ENCODE measurements at places on chromosomes 3 and 15.

DNA sequence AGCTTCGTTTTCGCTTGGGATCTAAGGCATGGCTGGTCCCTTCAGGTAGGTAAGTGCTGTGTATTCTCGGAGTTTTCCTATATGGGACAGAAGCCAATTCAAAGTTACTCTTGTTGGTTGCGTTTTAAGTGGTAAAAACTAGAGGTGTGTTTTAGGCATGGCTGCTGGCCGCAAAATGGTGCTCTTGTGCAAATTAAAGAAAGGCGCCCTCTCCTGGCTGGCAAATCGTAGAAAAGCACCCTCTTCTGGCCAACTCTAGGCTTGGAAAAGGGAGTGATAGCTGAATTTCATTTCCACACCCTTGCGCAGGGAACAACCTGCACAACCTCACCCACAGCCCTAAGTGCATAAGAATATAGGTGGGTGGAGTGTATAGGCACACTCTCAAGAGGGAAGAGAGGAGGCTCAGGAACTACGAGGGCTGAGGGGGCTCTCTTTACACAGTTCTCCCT is 23.5 kb downstream of the DRD3 start:
- DNase-seq: no peak

DNA sequence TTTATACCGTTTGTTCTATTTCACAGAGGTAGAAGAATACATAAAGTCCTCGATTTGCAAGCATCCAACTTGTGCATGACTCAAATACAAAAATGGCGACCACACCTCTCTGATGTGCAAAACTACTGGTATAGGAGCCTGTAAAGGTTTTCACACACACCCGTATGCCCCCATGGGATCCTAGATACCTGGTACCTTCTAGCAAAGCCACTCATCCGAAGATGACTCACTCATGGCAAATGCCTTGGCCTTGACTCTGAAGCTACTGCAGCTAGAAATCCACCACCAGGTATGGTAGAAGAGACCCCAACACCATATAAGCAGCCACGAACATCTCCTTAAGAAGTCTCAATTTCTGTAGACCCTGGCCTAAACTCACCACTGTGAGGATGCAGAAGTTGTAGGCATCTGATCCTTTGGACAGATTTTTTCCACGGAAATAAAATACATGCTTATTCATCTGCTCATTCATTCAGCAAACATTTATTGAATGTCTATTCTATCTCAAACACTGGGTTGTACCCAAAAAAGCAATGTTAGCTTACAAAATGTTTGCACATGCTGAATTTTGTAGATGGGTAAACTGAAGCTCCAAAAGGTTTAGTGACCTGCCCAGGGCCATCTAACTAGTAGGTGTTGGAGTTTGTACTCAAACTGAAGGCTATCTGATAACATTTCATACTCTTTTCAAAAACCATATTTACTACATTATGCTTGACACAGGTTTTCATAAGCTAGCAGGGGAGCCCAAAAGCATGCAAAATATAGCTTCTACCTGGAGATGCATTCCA is 158.8 kb downstream of the RORA start:
- DNase-seq: no peak

DNA sequence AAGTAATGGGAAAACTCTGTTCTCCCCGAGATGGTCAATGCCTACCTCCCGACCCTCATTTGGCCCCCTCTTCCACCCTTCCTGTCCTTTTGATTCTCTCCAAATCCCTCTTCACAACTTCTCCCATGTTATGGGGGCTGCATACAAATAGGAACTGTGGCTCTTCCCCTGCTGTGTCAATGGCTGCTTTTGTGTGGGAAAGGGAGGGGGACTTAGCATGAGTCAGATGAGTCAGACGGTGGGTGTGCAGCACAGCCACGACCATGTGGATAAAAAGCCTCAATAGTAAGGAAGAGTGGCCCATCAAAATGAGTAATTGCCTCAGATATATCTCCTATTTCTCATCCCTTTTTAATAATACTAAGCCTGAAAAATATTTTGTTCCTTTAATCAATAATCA is 31.9 kb downstream of the SPATA16 start:
- no peak for DNase-seq

GRCh38 chr15:98937413-98938104 is 70.0 kb downstream of the PGPEP1L start:
- no peak for DNase-seq

DNA sequence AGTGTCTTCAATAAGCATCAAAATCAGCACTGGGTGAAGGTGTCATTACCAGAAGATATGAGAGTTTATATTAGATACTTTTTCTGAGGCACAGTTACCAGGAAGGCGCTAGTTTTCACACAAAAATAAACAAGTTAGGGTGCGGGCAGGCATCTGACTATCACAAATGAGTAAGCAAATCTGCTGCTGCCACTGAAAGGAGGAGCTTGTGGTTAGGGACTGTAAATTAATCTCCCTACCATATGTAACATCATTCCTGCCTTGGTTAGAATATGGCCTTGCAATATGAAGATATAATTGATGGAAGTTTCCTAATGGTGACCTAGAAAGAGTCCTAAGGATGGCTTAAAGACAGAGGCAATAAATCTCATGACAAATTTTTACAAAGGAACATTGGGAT is 19.5 kb upstream of the EID1 start:
- DNase-seq: no peak

GRCh38 chr15:95843241-95843910 is 487.1 kb upstream of the NR2F2 start:
- peak; percentile 50 for DNase-seq

DNA sequence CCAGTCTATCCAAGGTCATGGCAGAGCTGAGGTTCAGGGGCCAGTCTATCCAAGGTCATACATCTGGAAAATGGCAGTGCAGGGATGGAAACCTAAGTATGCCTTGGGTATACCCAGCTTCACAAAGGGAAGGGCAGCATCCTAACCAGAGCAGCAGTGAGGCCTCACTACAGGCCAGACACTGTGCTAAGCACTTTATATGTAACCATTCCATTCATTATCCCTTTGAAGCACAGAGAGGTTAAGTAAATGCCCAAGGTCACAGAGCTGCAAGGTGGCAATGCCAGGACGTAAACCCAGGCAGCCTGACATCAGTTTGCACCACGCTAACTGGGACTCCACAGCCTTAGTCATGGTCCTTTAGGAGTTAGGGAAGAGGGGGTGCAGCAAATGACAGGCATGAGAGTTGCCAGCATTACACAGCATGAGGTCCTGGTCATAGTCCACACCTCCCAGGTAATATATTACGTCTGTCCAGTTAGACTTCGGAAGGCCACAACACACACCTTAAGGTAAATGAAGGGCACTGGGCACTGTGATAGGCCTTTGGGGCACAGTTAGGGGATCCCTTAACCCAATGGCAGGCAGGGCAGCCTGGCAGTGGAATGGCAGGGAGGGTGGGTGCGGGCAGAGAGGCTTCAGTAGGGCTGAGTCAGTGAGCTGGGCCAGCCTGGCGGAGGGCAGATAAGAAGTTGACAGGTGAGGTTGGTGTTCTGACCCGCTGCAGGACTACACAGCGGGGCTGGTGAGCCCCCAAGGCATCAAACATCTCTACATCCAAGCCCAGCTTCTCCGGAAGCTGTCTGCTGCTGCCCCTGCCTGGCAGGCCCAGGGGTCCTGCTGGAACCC is 21.1 kb upstream of the CORO2B start:
- DNase-seq: no peak

DNA sequence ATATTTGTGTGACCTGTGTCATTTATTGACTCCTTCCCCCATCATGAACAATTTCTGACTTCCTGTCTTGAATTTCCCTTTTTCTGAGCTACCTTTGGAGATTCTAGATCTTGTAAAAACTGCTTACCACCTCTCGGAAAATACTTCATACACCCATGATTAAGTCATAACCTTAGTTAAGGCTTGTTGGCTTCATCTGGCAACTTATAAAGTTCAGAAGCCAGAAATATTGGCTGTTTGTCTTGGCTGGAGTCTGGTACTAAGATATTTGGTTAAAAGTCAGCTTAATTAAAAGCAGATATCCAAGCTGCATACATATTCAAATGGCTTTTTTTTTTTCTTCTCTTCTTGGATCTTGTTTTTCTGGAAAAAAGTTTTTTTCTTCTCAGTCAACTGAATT is 37.3 kb upstream of the B3GALNT1 start:
- no peak for DNase-seq

GRCh38 chr3:172711454-172711795 is 558 bp upstream of the NCEH1 start:
- no peak for DNase-seq

GRCh38 chr15:76837474-76837873 is 67.7 kb downstream of the SCAPER start:
- no peak for DNase-seq

DNA sequence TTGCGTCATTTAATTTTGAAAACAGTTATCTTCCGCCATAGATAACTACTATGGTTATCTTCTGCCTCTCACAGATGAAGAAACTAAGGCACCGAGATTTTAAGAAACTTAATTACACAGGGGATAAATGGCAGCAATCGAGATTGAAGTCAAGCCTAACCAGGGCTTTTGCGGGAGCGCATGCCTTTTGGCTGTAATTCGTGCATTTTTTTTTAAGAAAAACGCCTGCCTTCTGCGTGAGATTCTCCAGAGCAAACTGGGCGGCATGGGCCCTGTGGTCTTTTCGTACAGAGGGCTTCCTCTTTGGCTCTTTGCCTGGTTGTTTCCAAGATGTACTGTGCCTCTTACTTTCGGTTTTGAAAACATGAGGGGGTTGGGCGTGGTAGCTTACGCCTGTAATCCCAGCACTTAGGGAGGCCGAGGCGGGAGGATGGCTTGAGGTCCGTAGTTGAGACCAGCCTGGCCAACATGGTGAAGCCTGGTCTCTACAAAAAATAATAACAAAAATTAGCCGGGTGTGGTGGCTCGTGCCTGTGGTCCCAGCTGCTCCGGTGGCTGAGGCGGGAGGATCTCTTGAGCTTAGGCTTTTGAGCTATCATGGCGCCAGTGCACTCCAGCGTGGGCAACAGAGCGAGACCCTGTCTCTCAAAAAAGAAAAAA is 1.2 kb downstream of the B2M start:
- peak; percentile 53 for DNase-seq

DNA sequence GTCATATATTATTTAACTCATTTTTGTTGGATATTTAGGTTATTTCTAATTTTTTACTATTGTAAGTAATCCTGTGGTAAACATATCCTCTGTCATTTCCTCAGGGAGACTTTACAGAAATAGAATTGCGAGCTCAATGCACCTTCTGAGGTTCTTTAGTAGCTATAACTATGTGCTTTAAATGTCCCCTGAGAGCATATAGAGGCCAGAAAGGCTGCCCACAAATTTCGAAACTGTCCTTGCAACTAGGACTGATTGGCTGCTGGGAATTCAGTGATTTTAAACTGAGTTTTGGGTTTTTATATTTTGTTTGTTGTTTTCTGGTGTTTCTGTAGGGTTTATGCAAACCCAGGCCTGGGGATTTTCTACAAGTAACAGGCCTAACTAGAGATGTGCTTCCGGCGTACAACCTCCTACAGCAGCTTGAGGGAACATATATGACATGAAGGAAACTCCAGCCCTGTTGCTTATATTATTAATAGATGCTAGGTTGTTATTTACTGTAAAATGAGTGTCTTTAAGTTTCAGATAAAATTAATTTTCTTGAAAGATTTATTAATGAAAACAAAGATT is 29.1 kb upstream of the P4HTM start:
- no peak for DNase-seq

DNA sequence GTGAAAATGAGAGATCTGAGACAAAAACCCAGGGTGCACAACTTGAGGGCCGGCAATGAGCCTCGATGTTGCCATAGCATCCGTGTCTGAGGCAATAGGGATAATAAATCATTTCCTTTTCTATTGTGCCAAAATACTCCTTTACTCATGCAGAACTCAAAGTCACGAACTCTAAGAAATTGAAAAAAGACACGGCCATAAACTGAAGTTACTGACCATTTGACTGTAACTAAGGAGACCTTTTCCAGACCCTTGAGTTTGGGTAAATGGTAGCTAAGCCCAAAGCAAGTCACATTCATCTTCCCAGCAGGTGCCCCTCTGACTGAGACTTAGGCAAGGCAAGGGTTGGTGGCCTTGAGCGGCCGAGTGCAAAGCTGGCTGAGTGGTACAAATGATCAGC is 141.2 kb upstream of the SLCO3A1 start:
- DNase-seq: no peak

DNA sequence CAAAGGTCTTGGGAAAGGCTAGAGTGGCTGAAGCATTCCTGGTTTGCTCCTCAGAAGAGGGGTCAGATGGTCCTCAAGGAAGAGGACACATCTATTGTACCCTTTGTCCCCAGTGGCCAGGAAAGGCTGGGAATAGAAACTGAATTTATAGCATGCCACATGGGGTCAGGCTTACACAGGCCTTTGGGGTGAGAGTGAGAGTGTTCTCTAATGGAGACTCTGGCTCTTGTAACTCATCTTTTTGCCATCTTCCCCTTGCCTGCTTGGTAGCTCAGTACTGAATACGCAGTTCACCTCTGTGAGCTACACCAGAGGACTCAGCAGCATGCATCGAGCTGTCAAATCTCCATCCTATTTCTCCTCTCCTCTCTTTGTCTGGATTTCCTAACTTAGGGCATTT is 87.5 kb downstream of the ATP2B2 start:
- DNase-seq: no peak

DNA sequence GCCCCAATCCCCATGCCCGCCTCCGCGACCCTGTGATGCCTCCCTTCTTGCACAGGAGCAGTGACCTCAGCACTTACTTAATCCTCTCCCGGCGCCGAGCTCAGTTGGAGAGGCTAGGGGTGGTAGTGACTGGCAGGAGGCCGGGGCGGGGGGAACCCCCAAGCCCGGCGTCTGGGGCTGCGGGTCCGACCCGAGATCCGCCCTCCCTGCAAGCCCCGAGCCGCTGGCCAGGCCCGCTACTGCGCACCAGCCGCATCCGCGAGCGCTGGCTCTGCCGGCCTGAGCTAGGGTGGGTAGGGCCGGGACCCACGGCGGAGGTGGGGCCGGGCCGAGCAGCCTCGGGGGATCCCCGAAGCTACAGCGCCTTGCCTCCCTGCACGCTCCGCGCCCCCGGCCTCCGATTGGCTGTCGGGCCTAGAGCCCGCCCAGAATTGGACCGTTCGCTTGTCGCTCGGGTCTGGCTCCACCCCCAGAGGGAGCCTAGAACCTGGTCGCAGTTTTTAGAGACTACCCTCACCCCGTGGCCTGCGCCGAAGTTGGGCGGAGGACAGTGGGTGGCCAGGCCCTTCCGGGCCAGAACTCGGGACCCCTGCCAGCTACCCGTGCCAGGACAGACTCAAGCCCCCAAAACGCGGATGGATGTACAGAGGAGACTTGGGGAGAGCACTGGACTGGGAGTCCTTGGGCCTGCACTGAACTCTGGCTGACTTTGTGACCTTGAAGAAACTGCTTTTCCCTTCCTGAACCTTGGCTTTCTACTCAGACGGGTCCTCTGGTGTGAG is at the start of gene C3orf18:
Gene C3orf18 (minus strand): TSS at position 362 of the 782 bp plus-strand sequence. CDS start 2,048 bp downstream, outside the sequence.
- DNase-seq: peak; percentile 88

GRCh38 chr3:192864941-192865340 is 52.7 kb downstream of the MB21D2 start:
- no peak for DNase-seq

- no peak for DNase-seq
Observed at GRCh38 chr3:38151667-38152265, 13.3 kb downstream of the MYD88 start.
